ENCODE measurements at places on chromosomes 5 and 9. TPM values are rescaled to one million over a fixed set of nuclear protein-coding genes. Genes with fewer than 3 reads are reported as not detected.

Gene HARS1
- 41.1 TPM for total RNA-seq

Gene WDR31
- total RNA-seq = 1.4 TPM

Gene RLN2
- total RNA-seq = not detected

Gene PCDHGA8
- total RNA-seq = 1.5 TPM

DNA sequence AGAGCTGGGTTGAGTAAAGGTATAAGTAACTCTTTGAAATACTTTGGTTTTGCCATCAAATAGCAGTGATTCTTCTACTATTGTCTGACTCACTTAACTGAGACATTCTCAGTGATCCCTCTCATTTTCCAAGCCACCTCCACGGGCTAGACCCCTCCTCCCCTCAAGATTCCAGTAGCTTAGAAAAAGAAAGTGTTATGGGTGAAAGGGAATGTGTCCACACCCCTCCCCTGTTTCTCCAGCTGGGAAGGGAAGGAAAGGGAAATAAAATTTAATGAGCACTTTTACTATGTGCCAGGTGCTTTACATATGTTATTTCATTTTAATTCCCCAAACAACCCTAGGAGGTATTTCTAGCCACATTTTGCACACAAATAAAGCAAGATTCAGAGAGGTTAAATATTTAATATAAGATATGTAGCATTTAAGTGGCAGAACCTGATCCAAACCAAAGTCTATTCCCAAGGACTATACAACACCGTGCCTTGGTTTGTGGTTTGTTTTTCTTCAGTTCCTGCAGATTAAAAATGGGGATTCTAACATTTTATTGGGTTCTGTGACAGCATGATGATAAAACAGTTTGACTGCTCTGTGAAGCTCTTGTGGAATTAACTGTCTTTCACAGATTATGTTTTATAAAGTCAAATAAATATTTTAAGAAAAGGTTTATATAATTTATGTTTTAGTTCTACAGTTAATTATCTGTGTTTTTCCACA, 135.9 kb downstream of the ZSWIM6 start:
- peaks cover 5% of the 10 kb centered on the region for H3K4me1 ChIP-seq
- H3K36me3 ChIP-seq = no peaks in the 10 kb centered on the region
- H3K27me3 ChIP-seq = no peaks in the 10 kb centered on the region
- DNase-seq = no peak

DNA sequence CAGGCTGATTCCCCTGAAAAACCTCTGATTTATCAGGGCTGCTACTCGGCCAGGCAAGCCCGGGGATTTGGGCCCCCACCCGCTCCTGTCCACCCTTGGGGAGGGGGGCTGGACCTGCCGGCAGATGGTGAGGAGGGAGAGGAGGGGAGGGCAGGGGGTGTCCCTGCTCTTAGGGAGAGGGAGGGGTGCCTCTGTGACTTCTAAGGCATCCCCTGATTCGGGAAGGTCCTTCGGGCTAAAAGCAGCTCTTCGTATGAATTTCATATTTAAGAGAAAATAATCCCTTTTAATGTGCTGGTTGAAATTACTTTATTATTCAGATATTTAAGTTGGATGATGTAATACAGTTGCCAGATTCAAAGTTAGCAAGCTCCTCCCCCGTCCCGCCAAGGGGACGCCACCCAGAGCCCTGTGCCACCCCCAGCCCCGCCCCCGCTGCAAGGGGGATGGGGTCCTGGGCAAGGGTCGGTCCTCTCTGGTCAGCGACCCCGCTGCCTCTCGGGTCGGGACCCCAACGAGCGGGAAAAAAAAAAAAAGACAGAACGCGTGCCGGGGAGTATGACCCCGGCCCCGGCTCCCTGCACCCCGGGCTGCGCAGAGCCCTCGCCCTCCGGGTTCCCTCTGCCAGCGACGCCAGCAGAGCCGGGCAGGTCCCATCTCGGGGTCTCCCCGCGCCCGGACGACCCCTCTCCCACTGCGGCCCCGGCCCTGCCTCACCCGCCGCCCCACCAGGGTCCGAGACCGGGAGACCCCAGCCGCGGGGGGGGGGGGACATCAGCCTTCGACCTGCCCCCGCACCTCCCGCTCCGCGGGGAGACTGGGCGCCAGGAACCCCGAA, 12.4 kb downstream of the LHX3 start:
- H3K27ac ChIP-seq = no peak overlapping the region
- no peaks in the 10 kb centered on the region for H3K4me1 ChIP-seq
- no peak overlapping the region for H3K4me3 ChIP-seq
- H3K27me3 ChIP-seq = peaks cover 75% of the 10 kb centered on the region
- H3K36me3 ChIP-seq = no peaks in the 10 kb centered on the region

DNA sequence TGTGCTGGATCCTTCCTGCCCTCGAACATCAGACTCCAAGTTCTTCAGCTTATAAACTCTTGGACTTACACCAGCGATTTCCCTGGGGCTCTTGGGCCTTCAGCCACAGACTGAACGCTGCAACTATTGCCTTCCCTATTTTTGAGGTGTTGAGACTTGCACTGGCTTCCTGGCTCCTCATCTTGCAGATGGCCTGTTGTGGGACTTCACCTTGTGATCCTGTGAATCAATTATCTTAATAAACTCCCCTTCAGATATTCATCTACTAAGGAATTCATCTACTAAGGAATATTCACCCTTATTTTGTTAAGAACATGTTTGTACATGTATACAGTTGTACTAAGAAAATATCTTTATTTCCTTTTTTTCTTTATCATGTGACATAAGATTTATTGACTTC, 1079.7 kb downstream of the CDH12 start:
- H3K36me3 ChIP-seq = no peaks in the 10 kb centered on the region
- no peak overlapping the region for H3K4me3 ChIP-seq
- no peak overlapping the region for H3K27ac ChIP-seq
- DNase-seq = no peak
- no peaks in the 10 kb centered on the region for H3K27me3 ChIP-seq
- H3K4me1 ChIP-seq = no peaks in the 10 kb centered on the region

- H3K36me3 ChIP-seq = no peaks in the 10 kb centered on the region
- DNase-seq = no peak
- H3K4me1 ChIP-seq = no peaks in the 10 kb centered on the region
Measured at GRCh38 chr9:121808781-121809180, 157.3 kb downstream of the DAB2IP start.

GRCh38 chr9:14250794-14251153, 63.2 kb downstream of the NFIB start:
- no peak for DNase-seq
- peaks cover 27% of the 10 kb centered on the region for H3K4me1 ChIP-seq
- no peak overlapping the region for H3K4me3 ChIP-seq

- H3K36me3 ChIP-seq = no peaks in the 10 kb centered on the region
- H3K27me3 ChIP-seq = no peaks in the 10 kb centered on the region
- H3K4me1 ChIP-seq = no peaks in the 10 kb centered on the region
- no peak for DNase-seq
Measured at GRCh38 chr5:122434205-122434970, 122.4 kb downstream of the SNCAIP start.

- no peaks in the 10 kb centered on the region for H3K4me1 ChIP-seq
- no peak overlapping the region for H3K4me3 ChIP-seq
- no peak for DNase-seq
- no peaks in the 10 kb centered on the region for H3K27me3 ChIP-seq
Measured at GRCh38 chr9:129370770-129371169, 192.7 kb upstream of the IER5L start.

GRCh38 chr9:12775679-12776512, 1.1 kb downstream of the LURAP1L start:
- H3K36me3 ChIP-seq = no peaks in the 10 kb centered on the region
- H3K27me3 ChIP-seq = no peaks in the 10 kb centered on the region
- H3K4me3 ChIP-seq = peak overlapping the region; percentile 87
- peak overlapping the region; percentile 99 for H3K27ac ChIP-seq
